ENCODE measurements at places on chromosomes 4 and X. TPM values are rescaled to one million over a fixed set of nuclear protein-coding genes. Genes with fewer than 3 reads are reported as not detected.

The TCEANC gene
- 12.8 TPM for total RNA-seq

The NOA1 gene
- 22.8 TPM for total RNA-seq

The PLS3 gene
- 0.30 TPM for total RNA-seq

The GAGE1 gene
- total RNA-seq: 0.72 TPM

The STBD1 gene
- total RNA-seq: 2.2 TPM

The PAGE4 gene
- total RNA-seq: not detected

The SRD5A3 gene
- total RNA-seq: 6.8 TPM

The FAM47E gene
- not detected for total RNA-seq

GRCh38 chr4:26261405-26261804 is 59.4 kb upstream of the RBPJ start:
- no peak overlapping the region for H3K27ac ChIP-seq
- H3K36me3 ChIP-seq: no peaks in the 10 kb centered on the region
- no peaks in the 10 kb centered on the region for H3K27me3 ChIP-seq
- no peak for DNase-seq
- H3K4me1 ChIP-seq: no peaks in the 10 kb centered on the region
- no peak overlapping the region for H3K4me3 ChIP-seq

DNA sequence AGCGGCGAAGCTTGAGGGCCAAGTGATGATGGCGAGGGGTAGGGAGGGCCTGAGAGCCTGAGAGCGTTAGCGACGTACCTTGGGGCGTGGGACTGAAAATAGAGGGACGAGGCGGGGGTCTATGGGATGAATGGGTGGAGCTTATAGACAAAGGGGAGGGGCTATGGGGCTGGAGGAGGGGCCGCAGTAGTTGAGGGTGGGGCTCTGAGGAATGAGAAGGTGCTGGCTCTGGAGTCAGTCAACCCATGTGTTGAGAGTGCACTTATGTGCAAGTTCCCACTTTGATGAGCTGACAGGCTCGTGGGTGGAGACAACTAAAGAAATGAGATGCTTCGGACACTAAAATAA is 488 bp downstream of the TBC1D25 start:
- DNase-seq: peak; percentile 43
- no peak overlapping the region for H3K4me3 ChIP-seq
- no peaks in the 10 kb centered on the region for H3K4me1 ChIP-seq
- no peaks in the 10 kb centered on the region for H3K27me3 ChIP-seq
- peak overlapping the region; percentile 95 for H3K27ac ChIP-seq

GRCh38 chr4:173005912-173006633 is 162.5 kb upstream of the GALNT7 start:
- no peak overlapping the region for H3K27ac ChIP-seq
- H3K27me3 ChIP-seq: no peaks in the 10 kb centered on the region
- DNase-seq: no peak
- no peak overlapping the region for H3K4me3 ChIP-seq

DNA sequence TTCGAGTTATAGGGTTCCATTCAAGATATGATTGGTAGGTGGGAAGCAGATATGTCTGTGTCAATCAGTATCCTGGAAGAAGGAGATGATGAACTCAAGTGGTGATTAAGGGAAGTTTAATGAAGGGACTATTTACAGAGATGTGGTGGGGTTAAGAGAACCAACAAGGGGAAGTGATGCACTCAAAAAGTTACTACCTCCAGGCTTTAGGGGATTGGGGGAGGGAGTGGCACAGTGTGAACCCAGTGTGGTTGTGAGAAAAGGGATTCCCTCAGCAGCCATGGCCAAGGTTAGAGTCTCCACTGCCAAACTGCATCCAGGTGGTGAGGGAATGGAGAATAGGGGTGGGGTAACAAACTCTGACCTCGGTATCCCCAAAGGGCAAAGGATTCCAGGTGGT is 27.9 kb downstream of the PKD2 start:
- no peaks in the 10 kb centered on the region for H3K27me3 ChIP-seq
- H3K4me1 ChIP-seq: no peaks in the 10 kb centered on the region
- peaks cover 31% of the 10 kb centered on the region for H3K36me3 ChIP-seq
- DNase-seq: no peak
- no peak overlapping the region for H3K27ac ChIP-seq

GRCh38 chr4:106746451-106746850 is 289.7 kb downstream of the DKK2 start:
- DNase-seq: no peak
- no peaks in the 10 kb centered on the region for H3K36me3 ChIP-seq
- no peaks in the 10 kb centered on the region for H3K27me3 ChIP-seq
- H3K4me1 ChIP-seq: no peaks in the 10 kb centered on the region
- no peak overlapping the region for H3K4me3 ChIP-seq

- H3K27ac ChIP-seq: no peak overlapping the region
- H3K4me1 ChIP-seq: no peaks in the 10 kb centered on the region
- no peaks in the 10 kb centered on the region for H3K27me3 ChIP-seq
- DNase-seq: no peak
These were observed 51.6 kb upstream of the HTR2C start for GRCh38 chrX:114532111-114532805.

- no peaks in the 10 kb centered on the region for H3K36me3 ChIP-seq
- no peak overlapping the region for H3K27ac ChIP-seq
- no peaks in the 10 kb centered on the region for H3K27me3 ChIP-seq
These were observed 178.7 kb upstream of the MAGEE2 start for GRCh38 chrX:75963774-75964173.

GRCh38 chr4:6504900-6505496 is 32.6 kb upstream of the PPP2R2C start:
- H3K27ac ChIP-seq: no peak overlapping the region
- no peaks in the 10 kb centered on the region for H3K27me3 ChIP-seq
- no peak for DNase-seq
- no peaks in the 10 kb centered on the region for H3K4me1 ChIP-seq
- H3K4me3 ChIP-seq: no peak overlapping the region
- no peaks in the 10 kb centered on the region for H3K36me3 ChIP-seq

- H3K4me1 ChIP-seq: no peaks in the 10 kb centered on the region
- no peak overlapping the region for H3K27ac ChIP-seq
- no peak for DNase-seq
- no peaks in the 10 kb centered on the region for H3K27me3 ChIP-seq
These were observed 321.2 kb upstream of the SPOCK3 start for GRCh38 chr4:167555338-167556022.

DNA sequence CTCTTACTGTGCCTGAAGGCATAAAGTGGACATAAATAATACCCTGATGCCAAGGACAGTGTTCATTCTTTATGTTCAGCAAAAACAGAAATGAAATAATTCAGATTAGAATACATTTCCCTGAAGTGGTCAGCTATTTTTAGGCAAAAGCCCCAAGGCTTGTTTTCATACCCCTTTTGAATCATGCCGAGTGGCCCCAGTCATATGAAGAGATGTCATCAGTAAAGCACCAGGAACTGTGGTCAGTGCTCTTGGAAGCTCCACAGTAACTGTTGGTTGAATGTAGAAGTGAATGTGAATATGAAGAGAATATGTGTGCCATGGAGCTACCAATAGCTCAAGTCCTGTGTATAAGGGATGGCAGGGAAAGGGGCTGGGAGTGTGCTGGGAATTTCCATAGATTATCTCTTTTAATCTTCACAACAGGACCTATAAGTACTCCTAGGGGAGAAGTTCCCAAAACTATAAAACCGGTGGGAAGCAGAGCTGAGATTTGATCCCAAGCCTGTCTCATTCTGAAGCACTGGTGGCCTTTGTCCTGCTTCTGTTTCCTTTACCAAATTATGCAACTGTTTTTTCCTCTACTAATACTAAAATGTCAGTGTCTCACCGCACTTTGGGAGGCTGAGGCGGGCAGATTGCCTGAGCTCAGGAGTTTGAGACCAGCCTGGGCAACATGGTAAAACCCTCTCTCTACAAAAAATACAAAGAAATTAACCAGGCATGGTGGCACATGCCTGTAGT is 52.6 kb downstream of the FNIP2 start:
- H3K4me3 ChIP-seq: no peak overlapping the region
- no peaks in the 10 kb centered on the region for H3K36me3 ChIP-seq
- peaks cover 4% of the 10 kb centered on the region for H3K4me1 ChIP-seq
- no peak overlapping the region for H3K27ac ChIP-seq

DNA sequence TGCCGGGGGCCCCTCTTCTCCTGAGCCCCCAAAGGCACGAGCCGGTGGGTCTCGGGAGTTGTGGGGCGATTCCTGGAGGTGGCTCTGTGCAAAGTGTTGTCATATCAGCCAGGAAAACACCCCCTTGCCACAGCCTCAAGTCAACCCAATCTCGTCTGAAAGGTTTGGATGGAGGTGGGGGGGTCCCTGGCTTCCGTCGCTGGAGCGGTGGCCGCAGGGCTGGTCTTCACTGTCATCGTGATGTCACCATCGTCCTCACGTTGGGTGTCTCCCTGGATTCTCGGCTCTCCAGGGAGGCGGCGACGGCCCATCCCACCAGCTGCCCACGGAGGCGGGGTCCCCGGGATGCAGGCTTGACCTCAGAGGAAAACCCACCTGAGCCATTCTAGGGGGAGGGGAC is 38.3 kb upstream of the PPP2R3B start:
- H3K27ac ChIP-seq: no peak overlapping the region
- DNase-seq: no peak
- H3K27me3 ChIP-seq: no peaks in the 10 kb centered on the region
- no peak overlapping the region for H3K4me3 ChIP-seq

GRCh38 chrX:131271274-131271673 is 17.8 kb downstream of the IGSF1 start:
- DNase-seq: no peak
- H3K36me3 ChIP-seq: no peaks in the 10 kb centered on the region
- no peak overlapping the region for H3K27ac ChIP-seq
- no peaks in the 10 kb centered on the region for H3K27me3 ChIP-seq
- H3K4me1 ChIP-seq: no peaks in the 10 kb centered on the region

GRCh38 chr4:81085979-81086378 is 55.5 kb downstream of the BMP3 start:
- no peaks in the 10 kb centered on the region for H3K27me3 ChIP-seq
- no peak overlapping the region for H3K27ac ChIP-seq
- H3K36me3 ChIP-seq: no peaks in the 10 kb centered on the region
- DNase-seq: no peak

- H3K4me3 ChIP-seq: no peak overlapping the region
- no peaks in the 10 kb centered on the region for H3K4me1 ChIP-seq
- H3K27me3 ChIP-seq: no peaks in the 10 kb centered on the region
- no peaks in the 10 kb centered on the region for H3K36me3 ChIP-seq
- no peak overlapping the region for H3K27ac ChIP-seq
- DNase-seq: no peak
These were observed 151.3 kb upstream of the NUDT6 start for GRCh38 chr4:123073650-123074049.

- H3K27ac ChIP-seq: no peak overlapping the region
- peaks cover 2% of the 10 kb centered on the region for H3K27me3 ChIP-seq
- DNase-seq: no peak
- no peak overlapping the region for H3K4me3 ChIP-seq
- H3K36me3 ChIP-seq: no peaks in the 10 kb centered on the region
- H3K4me1 ChIP-seq: no peaks in the 10 kb centered on the region
These were observed 52.3 kb downstream of the KLF3 start for GRCh38 chr4:38716256-38716655.

DNA sequence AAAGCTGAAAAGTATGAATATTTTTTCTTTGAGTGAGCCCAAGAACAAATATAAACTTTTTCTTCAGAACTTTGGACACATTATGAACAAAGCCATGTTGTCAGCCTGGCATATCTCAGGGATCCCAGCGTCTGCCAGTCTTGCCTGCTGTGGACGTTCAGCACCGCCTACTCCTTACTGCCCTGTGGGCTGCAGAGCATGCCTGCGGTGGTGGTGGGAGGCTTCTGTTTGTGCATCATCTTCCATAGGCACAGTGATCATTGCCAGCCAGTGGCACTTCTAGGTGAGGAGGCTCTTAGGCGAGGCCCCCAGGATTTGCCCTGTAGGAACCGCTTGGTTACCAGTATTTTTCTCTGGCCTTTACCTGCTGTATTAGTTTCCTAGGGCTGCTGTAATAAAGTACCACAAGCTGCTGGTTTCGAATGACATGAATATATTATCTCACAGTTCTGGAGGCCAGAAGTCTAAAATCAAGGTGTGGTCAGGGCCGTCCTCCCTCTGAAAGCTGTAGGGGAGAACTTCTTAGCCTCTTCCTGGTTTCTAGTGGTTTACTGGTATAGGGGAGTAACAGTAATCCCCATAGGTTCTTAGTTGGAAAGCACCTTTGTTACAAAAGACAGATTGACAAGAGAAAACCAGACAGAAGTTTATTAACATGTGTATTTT is 15.4 kb downstream of the ANXA3 start:
- H3K4me1 ChIP-seq: no peaks in the 10 kb centered on the region
- H3K27me3 ChIP-seq: no peaks in the 10 kb centered on the region
- no peaks in the 10 kb centered on the region for H3K36me3 ChIP-seq
- H3K27ac ChIP-seq: no peak overlapping the region
- DNase-seq: no peak

DNA sequence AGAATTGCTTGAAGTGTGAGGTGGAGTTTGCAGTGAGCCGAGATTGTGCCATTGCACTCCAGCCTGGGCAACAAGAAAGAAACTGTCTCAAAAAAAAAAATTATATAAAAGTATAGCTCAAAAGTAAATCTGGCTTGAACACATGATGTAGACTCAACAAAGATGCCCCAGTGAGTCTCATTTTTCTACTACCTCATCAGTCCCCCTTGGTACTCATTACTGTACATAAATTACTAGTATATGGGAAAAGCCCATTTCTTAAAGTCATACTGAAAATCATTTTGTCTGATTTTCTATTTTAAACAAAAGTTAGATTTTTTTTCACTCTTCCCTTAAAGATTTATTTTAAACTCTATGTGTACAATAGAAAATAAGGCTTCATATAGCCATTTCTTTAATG is 39.2 kb downstream of the FAM241A start:
- no peak for DNase-seq
- no peaks in the 10 kb centered on the region for H3K27me3 ChIP-seq
- H3K4me3 ChIP-seq: no peak overlapping the region
- H3K36me3 ChIP-seq: no peaks in the 10 kb centered on the region

GRCh38 chr4:68342134-68342533 is 7.8 kb downstream of the YTHDC1 start:
- no peak overlapping the region for H3K4me3 ChIP-seq
- H3K36me3 ChIP-seq: peaks cover 9% of the 10 kb centered on the region
- H3K4me1 ChIP-seq: peaks cover 27% of the 10 kb centered on the region
- no peaks in the 10 kb centered on the region for H3K27me3 ChIP-seq
- H3K27ac ChIP-seq: no peak overlapping the region

DNA sequence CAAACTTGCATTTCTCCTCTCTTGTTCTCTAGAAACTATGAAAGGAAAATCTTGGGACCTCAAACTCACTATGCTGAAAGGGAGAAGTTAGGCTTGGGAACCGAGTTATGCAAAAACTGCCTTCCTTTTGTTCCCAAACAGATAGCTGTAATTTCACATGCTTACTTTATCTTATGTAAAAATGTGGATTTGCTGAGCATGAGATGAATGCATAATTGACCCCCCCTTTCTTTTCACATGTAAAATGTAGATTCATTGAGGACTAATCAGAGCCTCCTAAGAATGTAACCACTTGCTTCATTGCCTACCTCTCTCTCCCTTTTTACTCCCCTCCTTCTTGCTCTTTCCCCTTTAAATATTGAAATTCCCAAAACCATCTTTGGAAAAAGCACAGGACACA is 18.0 kb downstream of the TBC1D9 start:
- H3K36me3 ChIP-seq: no peaks in the 10 kb centered on the region
- H3K4me3 ChIP-seq: no peak overlapping the region
- H3K27ac ChIP-seq: no peak overlapping the region

- H3K4me1 ChIP-seq: no peaks in the 10 kb centered on the region
- no peak overlapping the region for H3K27ac ChIP-seq
- no peak overlapping the region for H3K4me3 ChIP-seq
- no peaks in the 10 kb centered on the region for H3K27me3 ChIP-seq
- no peak for DNase-seq
These were observed 105.8 kb upstream of the CBR4 start for GRCh38 chr4:169115897-169116254.

- no peak overlapping the region for H3K27ac ChIP-seq
- no peaks in the 10 kb centered on the region for H3K36me3 ChIP-seq
- H3K4me3 ChIP-seq: no peak overlapping the region
- no peaks in the 10 kb centered on the region for H3K4me1 ChIP-seq
- peaks cover 2% of the 10 kb centered on the region for H3K27me3 ChIP-seq
These were observed 48.0 kb upstream of the APELA start for GRCh38 chr4:164828955-164829354.

Data from T-cell (primary cell).